ENCODE measurements at places on chromosomes 5 and 9.

- no peak overlapping the region for H3K4me3 ChIP-seq
- no peak overlapping the region for H3K27ac ChIP-seq
- H3K27me3 ChIP-seq: no peaks in the 10 kb centered on the region
- DNase-seq: no peak
Observed at GRCh38 chr5:42879291-42879690, 67.6 kb upstream of the SELENOP start.

- H3K36me3 ChIP-seq: no peaks in the 10 kb centered on the region
- H3K27me3 ChIP-seq: no peaks in the 10 kb centered on the region
- no peak overlapping the region for H3K27ac ChIP-seq
Observed at GRCh38 chr5:81147011-81147885, 85.9 kb upstream of the CKMT2 start.

DNA sequence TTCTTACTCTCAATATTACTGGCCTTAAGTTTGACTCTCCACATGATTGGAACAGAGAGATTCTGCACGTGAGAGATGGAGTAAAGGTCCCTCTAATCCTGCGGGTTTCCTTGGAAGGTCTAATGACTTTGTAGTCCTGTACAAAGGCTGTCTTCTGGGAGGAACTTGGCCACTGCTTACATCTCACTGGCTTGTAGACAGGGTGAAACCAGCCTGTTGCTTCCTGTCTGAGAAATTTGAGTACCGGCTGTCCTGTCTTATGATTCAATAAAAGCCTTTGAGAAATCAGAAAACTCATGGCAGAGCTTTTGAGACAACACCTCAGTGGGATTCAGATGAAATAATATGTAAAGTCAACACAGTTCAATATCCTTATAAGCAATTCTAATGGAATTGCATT lies 43.0 kb downstream of the IL31RA start:
- H3K27me3 ChIP-seq: no peaks in the 10 kb centered on the region
- no peak for DNase-seq
- no peak overlapping the region for H3K4me3 ChIP-seq
- no peaks in the 10 kb centered on the region for H3K36me3 ChIP-seq
- H3K27ac ChIP-seq: no peak overlapping the region
- peaks cover 10% of the 10 kb centered on the region for H3K4me1 ChIP-seq

- H3K27me3 ChIP-seq: no peaks in the 10 kb centered on the region
- no peak for DNase-seq
- H3K4me3 ChIP-seq: no peak overlapping the region
- H3K27ac ChIP-seq: no peak overlapping the region
- H3K36me3 ChIP-seq: no peaks in the 10 kb centered on the region
- peaks cover 55% of the 10 kb centered on the region for H3K4me1 ChIP-seq
Observed at GRCh38 chr5:16457853-16458252, 7.7 kb downstream of the ZNF622 start.

- no peaks in the 10 kb centered on the region for H3K4me1 ChIP-seq
- H3K27ac ChIP-seq: no peak overlapping the region
- H3K36me3 ChIP-seq: no peaks in the 10 kb centered on the region
- H3K4me3 ChIP-seq: no peak overlapping the region
- no peak for DNase-seq
Observed at GRCh38 chr5:144134194-144134826, 36.1 kb downstream of the YIPF5 start.
